ENCODE measurements at places on chromosomes 5 and 9.

GRCh38 chr9:76136986-76137385 lies 246.5 kb downstream of the PCSK5 start:
- DNase-seq, result no peak

- DNase-seq, result no peak
Measured at GRCh38 chr5:135971701-135972100, 16.9 kb upstream of the LECT2 start.

GRCh38 chr9:72936266-72936665 lies 16.6 kb downstream of the ALDH1A1 start:
- DNase-seq, result no peak

GRCh38 chr5:89847743-89848142 lies 561.8 kb downstream of the CETN3 start:
- no peak for DNase-seq

- no peak for DNase-seq
Measured at GRCh38 chr5:136202469-136203205, 9.7 kb upstream of the SMIM32 start.

GRCh38 chr9:131715906-131716305 lies 24.0 kb downstream of the RAPGEF1 start:
- no peak for DNase-seq

- DNase-seq, result peak; percentile 52
Measured at GRCh38 chr9:129838707-129839259, 3.5 kb downstream of the USP20 start.
